Left cardiac atrium (tissue), 4 donors: ENCODE measurements at places on chromosomes 6 and 20. TPM values are rescaled to one million over a fixed set of nuclear protein-coding genes. Genes with fewer than 3 reads are reported as not detected.

DNA sequence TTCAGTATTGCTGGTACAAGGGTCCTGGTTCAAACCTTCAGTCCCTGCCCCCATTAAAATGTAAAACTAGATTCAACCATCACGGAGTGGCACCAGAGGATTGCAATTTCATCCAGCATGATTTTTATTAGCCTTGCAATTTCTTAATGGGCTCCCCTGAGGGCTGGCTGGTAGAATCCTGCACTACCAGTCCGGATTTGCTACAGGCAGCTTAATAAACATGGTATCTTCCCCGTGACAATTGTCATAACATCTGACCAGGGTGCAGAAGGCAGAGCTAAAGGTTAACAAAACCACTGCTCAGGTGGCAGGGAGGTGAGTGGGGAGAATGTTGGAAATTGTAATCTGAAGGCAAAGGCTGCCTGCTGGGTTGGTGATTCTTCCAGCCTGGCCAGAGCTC lies 94.5 kb downstream of the PKHD1 start:
- no peak for DNase-seq

TBXT gene
- not detected for total RNA-seq

DNA sequence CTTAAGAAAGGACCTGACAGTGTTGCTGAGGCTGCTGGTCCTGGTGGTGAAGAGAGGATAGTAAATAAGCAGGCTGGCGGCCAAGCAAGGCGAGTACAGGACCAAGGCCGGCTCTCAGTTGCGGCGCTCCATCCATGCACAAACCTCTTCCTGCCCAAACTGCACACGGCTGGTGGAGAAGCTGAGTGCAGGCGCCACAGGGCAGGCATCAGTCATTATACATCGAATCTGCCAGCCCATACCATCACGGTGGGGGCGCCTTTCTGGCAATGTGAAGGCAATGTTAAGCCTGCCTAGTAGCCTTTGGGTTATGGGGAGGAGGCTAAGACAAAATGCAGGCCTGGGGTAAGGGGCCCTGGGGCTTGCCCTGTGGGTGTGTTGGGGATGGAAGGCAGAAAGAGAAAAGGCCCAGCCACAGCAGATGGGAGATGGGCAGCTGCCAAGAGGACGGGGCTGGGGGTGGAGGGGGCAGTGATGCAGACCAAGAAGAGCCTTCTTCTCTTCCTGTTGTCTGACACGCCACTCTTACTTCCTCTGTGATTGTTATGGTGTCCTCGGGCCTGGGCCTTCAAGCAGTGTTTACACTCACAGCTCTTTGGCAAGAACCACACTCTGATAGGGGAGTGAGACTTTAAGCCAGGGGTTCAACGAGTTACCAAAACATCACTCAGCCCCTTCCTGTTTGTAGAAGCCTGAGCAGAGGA lies 20.3 kb upstream of the KCNK16 start:
- DNase-seq = peak; percentile 24

SLC44A4 gene
- not detected for total RNA-seq

LEMD2 gene
- total RNA-seq = 33.7 TPM

DNA sequence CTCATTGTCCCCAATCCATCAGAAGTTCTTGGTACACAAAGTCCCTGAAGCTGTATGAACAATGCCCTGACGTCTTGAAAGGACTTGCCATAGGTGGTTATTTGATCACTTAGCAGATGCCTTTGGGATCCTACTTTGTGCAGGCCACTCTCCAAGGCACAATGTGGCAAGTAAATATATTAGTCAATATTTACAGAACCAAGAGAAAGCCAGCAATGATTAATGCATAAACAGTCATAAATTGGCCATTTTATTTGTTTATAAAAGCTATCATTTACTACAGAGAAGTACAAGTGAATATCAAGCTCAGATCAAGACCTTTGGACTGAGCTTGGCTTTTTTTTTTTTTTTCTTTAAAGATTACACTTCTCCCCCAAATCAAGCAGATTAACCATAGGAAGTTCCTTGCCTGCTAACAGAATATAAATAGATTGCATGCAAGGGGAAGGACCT lies 161.8 kb downstream of the MTHFD1L start:
- no peak for DNase-seq

RRAGD gene
- total RNA-seq = 99.6 TPM

- DNase-seq = peak; percentile 63
Measured at GRCh38 chr6:111709615-111710398, 104.1 kb upstream of the TRAF3IP2 start.

- DNase-seq = no peak
Measured at GRCh38 chr6:36683145-36683655, 4.7 kb downstream of the CDKN1A start.

DNA sequence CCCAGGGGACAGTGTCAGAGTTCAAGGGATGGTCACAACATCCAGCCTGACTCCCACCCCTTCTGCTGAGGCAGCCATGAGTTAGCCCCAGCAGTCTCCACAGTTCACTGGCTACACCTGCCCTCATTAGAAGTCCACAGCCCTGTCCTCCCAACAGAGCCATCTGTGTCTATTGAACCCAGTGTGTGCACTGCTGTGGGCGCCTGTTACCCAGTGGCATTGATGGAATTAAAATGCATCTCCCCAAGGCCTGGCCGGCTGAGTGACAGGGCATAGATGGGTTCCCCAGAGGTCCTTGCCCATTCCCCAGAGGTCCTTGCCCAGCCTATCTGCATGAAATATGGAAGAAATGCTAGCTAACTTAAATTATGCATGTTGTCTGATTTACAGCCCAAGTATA lies 73.3 kb downstream of the PCSK2 start:
- DNase-seq = no peak

- DNase-seq = peak; percentile 39
Measured at GRCh38 chr6:158047127-158047518, 65.5 kb downstream of the SYNJ2 start.

RNF39 gene
- not detected for total RNA-seq

SOX18 gene
- total RNA-seq = 83.4 TPM

METTL24 gene
- total RNA-seq = 1.7 TPM

DNA sequence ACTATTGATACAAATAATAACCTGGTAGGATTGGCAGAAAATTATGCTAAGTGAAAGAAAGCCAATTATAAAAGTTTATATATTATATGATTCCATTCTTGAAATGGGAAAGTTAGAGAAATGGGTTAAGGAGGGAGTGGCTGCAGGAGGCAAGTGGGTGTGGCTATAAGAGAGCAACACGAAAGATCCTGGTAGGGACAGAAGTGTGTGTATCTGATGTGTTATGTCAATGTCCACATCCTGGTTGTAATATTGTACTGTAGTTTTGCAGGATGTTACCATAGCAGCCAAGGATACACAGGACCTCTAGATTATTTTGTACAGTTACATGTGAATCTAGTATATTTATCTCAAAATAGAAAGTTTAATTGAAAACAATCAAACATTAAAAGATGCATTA lies 46.8 kb downstream of the SNX5 start:
- no peak for DNase-seq

DNA sequence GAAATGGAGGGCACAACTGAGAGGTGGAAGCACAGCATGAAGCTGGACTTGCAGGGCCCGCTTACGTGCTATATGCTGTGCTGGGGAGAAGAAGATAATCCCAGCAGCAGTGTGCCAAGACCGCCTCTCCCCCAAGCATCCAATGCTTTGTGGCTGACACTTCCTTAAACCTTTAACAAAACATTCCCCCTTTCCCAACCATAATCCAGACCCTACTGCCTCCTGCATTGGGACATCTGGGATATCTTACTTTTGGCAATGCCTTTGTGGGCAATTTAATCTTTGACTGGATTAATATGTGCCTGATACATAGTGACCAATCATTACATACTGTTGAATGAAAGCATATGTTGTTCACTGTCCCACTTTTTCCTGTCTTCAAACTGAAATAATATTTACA lies 3.1 kb upstream of the TENT5A start:
- DNase-seq = no peak

DNA sequence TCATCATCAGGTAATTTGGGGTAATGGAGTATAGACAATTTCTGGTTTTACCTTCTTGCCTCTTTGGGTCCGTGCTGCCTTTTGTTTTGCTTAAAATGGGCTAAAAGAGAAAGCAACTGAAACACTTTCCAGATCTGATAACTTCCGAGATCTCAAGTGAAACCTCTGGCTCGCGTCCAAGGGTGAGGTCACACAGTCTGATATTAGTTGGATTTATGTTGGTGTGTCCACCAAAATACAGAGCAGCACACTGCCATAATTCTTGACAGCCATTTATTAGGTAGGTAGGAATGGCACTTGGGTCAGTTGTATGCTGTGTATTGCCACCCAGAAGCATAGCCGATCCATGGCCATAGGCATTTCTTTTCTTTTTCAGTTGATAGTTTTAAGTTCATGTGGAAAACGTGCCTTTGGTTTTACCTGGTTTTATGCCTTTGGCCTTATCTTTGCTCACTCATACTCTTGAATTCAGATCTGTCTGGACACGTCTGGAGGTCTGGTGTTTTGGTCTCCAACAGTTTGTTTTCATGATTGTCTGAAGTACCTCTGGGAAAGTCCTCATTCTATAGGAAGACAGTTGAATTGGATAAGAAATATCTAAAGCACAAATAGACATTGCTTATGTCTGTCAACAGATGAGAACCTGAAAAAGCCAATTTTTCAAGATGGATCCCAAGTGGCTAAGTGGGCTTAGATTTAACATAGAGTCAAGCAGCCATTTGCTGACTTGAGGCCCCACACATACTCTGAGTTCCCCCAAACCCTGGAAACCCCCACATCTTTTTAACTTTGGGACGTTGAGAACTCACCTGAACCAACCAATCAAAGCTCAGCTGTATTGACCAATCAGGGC lies 320.8 kb downstream of the SOX4 start:
- peak; percentile 80 for DNase-seq

DNA sequence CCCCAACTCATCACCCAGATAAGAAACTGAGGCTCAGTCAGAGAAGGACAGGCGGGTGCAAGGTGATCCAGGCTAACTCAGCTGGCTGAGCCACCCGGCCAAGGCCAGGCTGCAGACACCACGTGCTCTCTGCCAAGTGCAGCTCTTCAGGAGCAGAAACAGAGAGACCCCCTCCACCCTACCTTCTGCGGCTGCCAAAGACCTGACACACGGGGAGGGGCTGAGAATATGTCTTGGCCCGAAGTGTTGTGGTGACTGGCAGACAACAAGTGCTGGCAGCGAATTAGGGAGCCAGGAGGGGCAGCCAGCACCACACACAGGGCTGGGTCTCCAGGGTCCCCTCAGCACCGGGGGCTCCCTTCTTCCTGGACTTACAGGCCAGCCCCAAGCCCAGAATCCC lies 22.5 kb downstream of the PREX1 start:
- no peak for DNase-seq

MAP3K7 gene
- 14.0 TPM for total RNA-seq

DNA sequence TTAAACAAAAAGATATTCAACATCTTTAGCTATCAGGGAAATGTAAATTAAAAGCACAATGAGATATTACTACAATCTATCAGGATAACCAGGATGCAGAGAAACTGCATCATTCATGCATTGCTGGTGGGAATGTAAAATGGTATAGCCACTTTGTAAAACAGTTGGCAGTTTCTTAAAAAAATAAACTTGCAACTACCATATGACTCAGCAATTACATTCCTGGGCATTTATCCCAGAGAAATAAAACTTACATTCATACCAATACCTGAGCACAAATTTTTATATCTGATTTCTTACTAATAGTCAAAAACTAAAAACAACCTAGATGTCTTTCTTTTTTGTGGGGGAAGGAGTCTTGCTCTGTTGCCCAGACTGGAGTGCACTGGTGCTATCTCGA lies 190.3 kb upstream of the TAB2 start:
- no peak for DNase-seq

GRCh38 chr6:136887953-136888352 lies 34.1 kb upstream of the SLC35D3 start:
- DNase-seq = no peak

DNA sequence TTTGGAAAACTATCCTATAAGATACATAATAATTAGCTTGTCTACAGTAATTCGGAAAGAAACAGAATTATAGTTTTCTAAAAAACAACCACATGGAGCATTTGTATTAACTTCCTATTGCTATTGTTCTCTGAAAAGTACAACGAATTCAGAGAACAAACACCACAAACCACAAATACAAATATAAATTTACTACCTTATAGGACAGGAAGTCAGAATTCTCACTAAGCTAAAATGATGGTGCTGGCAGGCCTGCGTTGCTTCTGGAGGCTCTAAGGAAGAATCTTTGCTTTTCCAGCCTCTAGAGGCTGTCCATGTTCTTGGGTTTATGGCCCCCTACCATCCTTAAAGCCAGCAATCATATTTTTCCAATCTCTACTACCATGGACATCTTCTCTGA lies 173.6 kb upstream of the TCF21 start:
- no peak for DNase-seq

GRCh38 chr20:10618611-10619245 lies 55.1 kb downstream of the JAG1 start:
- no peak for DNase-seq

GRCh38 chr6:139369568-139370282 lies 4.7 kb downstream of the CITED2 start:
- DNase-seq = no peak

WASF1 gene
- total RNA-seq = 3.0 TPM

- no peak for DNase-seq
Measured at GRCh38 chr6:149831308-149831820, 32.8 kb downstream of the LRP11 start.

GRCh38 chr6:35363293-35363750 lies 21.0 kb downstream of the PPARD start:
- DNase-seq = peak; percentile 44

GRCh38 chr6:157790548-157791160 lies 32.4 kb upstream of the SNX9 start:
- DNase-seq = no peak

DNA sequence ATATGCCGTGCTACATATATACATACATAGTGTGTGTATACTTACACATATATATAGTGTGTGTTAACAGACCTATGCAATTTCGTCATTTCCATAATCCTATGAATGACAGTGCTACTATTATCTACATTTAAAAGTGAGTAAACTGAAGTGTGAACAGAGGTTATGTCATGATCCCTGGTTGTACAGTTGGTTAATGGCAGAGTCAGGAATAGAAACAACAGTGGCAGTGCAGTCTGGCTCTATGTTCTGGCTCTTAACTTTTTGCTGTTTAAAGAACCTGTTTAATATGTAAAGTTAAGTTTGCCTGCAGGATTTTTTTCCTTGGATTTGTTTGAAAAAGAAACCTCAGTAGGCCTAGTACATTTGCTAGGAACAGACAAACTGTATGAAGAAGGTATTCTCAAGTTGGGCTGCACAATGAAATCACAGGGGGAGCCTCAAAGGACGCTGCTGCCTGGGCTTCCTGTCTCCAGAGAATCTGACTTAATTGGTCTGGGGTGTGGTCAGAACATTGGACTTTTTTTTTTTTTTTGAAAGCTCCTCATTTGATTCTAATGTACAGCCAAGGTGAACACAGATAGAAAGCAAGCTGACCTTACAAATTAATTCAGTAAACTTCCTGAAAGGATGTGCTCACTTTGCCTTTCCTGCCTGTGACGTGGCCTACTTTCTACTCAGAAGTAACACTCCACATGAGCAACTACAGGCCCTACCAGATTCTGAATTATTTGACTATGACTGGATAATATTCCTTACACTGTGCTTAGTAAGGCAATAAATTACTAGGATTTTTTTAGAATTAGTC lies 29.4 kb downstream of the PLCB1 start:
- no peak for DNase-seq

CNKSR3 gene
- total RNA-seq = 16.6 TPM

GRCh38 chr20:62282877-62283503 lies 19.8 kb upstream of the ADRM1 start:
- DNase-seq = peak; percentile 72

COL10A1 gene
- total RNA-seq = not detected
